ENCODE measurements at places on chromosomes 2 and 18. TPM values are rescaled to one million over a fixed set of nuclear protein-coding genes. Genes with fewer than 3 reads are reported as not detected.
A peak's percentile ranks its signal among the peaks of the same experiment; 100 is the strongest.

DNA sequence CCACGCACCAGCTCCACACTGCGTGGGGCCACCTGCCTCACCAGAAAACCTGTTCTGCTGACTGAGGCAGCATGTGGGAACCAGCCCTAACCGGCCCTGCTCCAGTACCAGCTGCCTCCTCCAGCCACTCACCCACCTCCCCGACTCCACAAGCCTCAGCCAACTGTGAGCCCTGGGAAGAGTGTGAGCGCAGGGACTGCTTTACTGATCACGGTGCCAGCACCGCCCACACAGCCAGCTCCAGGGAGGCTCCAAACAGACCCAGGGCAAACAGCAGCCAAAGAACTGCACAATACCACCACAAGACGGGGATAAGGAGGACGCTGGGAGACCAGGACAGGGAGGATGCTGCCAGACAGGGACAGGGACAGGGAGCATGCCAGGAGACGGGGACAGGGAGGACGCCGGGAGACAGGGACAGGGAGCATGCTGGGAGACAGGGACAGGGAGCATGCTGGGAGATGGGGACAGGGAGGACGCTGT is 28.4 kb downstream of the EIPR1 start:
- no peak for DNase-seq

- no peak for DNase-seq
These were observed 39.8 kb upstream of the PXDN start for GRCh38 chr2:1784087-1784486.

DNA sequence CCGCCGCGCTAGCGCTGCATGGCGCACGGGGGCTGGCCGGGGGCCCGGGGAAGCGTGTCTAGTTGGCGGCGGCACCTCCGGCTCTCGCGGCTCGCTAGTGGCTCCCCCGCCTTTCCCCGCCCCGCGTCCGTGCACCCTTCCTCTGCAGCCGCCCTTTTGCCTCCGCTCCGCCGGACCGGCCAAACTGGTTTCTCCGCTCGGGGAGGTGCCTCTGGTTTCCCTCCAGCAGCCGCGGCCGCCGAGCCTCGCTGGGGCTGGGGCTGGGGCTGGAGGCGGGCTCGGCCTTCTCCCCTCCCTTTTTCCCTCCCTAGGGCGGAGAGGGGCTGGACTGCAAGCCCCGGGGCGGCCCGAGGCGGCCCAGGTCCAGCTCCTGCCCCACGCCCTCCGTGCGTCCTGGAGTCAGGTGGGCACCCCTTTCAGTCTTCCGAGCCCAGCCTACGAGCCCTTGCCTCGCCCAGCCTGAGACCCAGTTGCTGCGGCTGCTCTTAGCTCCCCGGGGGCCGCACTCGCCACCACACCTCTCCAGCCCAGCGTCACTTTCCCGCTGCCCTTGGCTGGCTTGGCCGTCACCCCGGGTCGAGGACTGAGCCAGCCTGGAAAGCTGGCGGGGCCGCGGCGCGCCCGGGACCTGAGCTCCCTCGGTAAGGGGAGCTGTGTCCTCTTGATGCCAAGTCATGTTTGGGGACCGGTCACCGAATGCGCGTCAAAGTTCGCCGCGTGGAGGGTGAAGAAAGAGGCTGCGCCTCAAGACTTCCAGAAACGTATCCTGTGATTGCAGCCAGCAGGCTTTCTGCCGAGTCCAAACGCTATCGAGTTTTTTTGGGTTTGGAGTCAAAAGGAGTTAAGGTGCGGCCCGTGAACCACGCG is at the start of gene ATP8B1:
ATP8B1 (minus strand) TSS at position 213 of the 867 bp plus-strand sequence. CDS start 71,508 bp downstream, outside the sequence.
- DNase-seq = peak; percentile 78

GRCh38 chr2:120758181-120759144 is 22.8 kb downstream of the GLI2 start:
- peak; percentile 83 for DNase-seq

GRCh38 chr2:60612033-60612432 is 58.6 kb upstream of the BCL11A start:
- DNase-seq = no peak

- DNase-seq = no peak
These were observed 184.2 kb upstream of the FANCL start for GRCh38 chr2:58425368-58425767.

GRCh38 chr2:171602352-171602751 is 80.1 kb downstream of the CYBRD1 start:
- no peak for DNase-seq

- no peak for DNase-seq
These were observed 174.2 kb downstream of the WDR7 start for GRCh38 chr18:56825321-56825720.

GRCh38 chr2:191499874-191500565 is 177.9 kb upstream of the NABP1 start:
- DNase-seq = no peak

- no peak for DNase-seq
These were observed 93.8 kb downstream of the PRKCE start for GRCh38 chr2:45745231-45745630.

- no peak for DNase-seq
These were observed 136.1 kb downstream of the TMEM200C start for GRCh38 chr18:5759194-5759593.

DNA sequence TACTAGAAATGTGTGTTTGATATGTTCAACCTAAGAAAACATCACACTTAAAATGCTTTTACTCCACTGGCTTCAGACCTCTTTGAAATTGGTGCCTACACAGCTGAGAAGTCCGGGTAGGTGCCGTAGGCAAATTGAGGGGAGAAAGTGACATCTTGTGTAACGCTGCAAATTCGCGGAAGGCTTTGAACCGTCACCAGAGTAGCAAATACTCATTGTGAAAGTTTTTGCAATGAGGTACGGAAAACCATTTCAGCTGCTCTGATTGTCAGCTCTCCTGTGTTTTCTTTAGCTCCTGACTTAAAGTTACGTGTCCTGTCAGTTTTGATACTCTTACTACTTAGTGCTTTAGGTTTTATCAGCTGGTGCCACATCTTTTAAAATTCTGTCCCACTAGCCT is 224.5 kb downstream of the FAM210A start:
- no peak for DNase-seq

GRCh38 chr2:11995456-11995855 is 249.0 kb downstream of the LPIN1 start:
- DNase-seq = peak; percentile 65

DNA sequence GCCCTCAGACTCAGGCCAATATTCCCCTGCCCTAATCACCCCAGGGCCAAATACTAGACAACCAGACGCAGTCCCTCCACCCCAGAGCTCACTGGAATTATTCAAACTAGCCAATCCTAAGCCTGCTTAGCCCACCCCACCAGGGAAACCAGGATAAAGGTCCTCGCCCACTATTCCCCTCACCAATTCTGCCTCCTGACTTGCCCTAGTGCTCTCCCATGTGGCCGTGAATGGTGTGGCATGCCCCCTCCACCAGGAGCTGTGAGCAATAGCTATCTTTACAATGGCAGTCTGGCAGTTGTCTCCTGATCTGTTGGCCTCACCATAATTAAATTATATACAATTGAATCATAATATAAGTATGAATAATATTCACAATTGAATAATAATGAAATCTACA is 42.3 kb downstream of the FAM124B start:
- DNase-seq = no peak

GRCh38 chr2:143162123-143162837 is 33.1 kb downstream of the ARHGAP15 start:
- DNase-seq = peak; percentile 45

DNA sequence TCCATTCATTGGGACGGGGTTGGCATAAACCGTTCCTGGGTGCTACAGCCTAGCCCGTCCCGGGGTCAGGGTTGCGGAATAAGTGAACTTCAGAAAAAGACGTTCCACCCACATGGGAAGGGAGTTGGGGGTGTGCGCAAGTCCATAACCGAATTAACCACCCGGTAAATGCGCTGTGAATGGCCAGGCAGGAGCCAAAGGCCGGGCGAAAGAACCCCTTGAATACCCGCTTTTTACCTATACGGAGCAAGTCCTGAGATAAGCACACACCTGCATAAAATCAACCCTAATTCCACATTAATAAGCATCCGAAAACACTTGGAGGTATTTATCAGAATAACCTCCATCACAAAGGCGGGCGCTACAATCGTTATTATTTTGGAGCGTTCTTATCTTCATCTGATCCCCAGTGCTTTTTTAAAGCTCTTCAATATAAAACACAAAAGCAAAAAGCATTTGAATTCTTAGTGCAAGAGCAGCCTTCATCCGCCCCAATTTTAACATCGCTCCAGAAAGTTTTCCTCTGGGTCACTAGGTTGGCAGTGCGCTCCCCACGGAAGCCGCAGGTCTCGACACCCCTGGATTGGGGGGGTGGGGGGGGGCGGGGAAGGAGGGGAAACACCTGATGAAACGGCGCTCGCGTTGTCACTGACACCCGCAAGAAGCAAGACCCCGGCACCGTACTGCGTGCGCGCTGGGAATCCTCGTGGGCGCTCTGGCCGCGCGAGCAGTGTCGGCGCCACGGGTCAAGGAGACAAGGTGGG is 1.2 kb downstream of the SATB2 start:
- no peak for DNase-seq

DNA sequence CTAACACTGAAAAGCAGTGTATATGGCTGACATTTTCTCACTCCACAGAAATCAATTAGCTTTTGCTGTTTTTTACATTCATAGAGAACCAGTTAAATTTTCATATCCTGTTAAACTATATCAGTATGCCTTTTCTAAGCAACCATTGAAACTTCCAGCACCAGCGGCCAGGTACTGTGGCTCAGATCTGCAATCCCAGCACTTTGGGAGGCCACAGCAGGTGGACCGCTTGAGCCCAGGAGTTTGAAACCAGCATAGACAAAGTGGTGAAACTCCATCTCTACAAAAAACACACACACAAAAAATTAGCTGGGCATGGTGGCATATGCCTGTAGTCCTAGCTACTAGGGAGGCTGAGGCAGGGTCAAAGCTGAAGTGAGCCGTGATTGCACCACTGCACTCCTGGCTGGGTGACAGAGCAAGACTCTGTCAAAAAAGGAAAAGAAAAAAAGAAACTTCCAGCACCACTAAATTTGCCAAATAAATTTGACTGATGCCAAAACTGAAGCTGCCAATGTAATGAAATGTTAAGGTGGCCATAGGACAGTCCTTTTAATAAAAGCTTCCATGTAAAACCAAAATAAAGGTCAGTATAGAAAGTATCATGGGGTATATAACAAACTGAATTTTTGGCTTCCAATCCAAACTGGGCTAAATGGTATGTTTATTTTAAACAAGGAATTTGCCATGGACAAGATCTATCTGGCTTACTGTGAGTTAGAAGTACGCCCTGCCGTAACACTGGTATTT is 3.5 kb downstream of the SFT2D3 start:
- DNase-seq = no peak

DNA sequence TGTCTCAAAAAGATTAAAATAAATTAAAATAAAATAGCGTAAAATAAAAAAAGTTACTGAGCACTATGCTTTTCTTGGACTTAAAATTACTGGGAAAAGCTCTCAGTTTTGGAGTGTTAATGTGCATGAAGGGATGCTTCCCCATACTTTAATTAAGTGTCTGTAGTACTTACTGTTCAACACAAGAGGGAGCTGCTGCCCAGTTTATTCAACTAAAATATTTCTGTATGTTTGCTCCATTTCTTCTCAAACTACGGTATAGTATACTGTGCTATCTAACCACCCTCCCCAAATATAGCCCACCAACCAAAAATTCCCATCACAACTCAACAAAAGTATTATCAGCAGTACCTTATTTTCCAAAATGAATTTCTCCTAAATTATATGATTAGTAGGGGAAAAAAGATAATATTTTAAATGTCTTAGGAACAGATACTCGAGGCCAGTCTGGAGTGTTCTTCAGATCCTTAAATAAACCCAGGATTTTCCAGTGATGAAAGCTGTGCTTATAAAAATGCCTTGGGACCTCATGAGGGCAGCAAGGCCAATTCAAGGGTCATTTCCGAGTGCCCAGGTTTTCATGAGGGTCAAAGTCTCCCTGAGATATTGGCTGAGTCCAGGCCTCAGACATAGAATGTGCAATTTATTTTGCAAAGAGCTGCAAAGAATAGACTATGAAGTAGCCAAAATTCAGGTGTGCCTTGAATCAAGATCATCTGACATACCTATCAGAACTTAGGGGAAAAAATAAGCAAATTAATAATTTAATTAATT is 64.1 kb downstream of the CHRNA1 start:
- peak; percentile 73 for DNase-seq

DNA sequence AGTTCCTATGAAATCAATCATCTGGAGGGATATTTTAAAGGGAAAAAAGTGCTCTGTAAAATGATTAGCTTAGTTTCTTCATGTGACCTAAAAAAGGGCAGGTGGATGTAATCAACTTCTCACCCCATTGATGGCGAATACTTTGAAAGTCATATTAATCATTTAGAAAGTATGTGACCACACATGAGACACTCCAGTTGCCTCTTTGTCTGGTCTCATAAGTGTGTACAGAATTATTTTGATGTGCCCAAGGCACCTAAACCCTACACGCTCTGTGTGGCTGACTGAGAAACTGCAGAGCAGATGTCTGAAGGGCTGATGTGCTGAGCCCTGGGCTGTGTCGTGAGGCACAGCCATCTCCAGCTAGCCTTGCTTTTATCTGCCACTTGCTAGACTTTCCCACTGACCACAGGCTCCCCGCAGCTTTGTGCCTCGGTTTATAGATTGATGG is 26.9 kb downstream of the SGPP2 start:
- no peak for DNase-seq

GRCh38 chr2:9194352-9194751 is 12.3 kb upstream of the ASAP2 start:
- DNase-seq = no peak

GRCh38 chr2:233807966-233808935 is 30.1 kb downstream of the MROH2A start:
- DNase-seq = no peak

DNA sequence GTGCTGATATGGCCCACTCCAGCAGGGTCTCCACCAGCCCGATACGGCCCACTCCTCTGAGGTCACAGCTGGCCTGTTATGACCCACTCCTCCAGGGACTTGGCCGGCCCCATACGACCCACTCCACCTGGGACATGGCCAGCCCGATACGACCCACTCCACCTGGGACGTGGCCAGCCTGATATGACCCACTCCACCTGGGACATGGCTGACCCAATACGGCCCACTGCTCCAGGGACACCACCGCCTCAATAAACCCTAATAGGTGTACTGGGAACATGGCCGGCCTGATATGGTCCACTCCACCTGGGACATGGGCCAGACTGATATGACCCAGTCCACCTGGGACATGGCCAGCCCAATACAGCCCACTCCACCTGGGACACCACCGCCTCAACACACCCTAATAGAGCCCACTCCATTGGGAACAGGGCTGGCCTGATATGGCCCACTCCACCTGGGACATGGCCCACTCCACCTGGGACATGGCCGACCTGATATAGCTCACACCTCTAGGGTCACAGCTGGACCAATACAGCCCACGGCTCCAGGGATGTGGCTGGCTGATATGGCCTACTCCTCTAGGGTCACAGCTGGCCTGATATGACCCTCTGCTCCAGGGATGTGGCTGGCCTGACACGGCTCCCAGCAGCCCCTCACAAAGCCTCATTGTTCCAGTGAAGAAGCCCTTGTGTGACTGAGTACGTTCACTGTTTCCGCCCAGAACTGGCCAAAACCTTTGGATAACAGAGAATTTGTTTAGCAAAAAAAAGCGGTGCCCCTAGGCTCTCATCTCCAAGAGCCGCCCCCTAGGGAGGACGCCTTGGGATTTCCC is 245.6 kb downstream of the HDAC4 start:
- no peak for DNase-seq

- DNase-seq = no peak
These were observed 4.3 kb downstream of the GAD1 start for GRCh38 chr2:170820757-170821530.

Gene CCDC150
- total RNA-seq = 3.9 TPM

Gene OTOS
- not detected for total RNA-seq

Gene CCDC141
- total RNA-seq = 0.87 TPM

Gene LCT
- not detected for total RNA-seq

Gene ALMS1
- 5.2 TPM for total RNA-seq

Gene POTEC
- not detected for total RNA-seq

Gene CRYGC
- not detected for total RNA-seq

Gene DLX1
- total RNA-seq = not detected

Gene RIT2
- not detected for total RNA-seq

Gene GPR155
- 0.65 TPM for total RNA-seq

Gene STK36
- 6.9 TPM for total RNA-seq
